ENCODE measurements at places on chromosomes 3 and 15. TPM values are rescaled to one million over a fixed set of nuclear protein-coding genes. Genes with fewer than 3 reads are reported as not detected.

- DNase-seq = no peak
- no peaks in the 10 kb centered on the region for H3K27me3 ChIP-seq
- H3K36me3 ChIP-seq = peaks cover 53% of the 10 kb centered on the region
- no peak overlapping the region for H3K27ac ChIP-seq
- H3K4me3 ChIP-seq = no peak overlapping the region
Measured at GRCh38 chr3:138653567-138653966, 45.0 kb downstream of the FAIM start.

DNA sequence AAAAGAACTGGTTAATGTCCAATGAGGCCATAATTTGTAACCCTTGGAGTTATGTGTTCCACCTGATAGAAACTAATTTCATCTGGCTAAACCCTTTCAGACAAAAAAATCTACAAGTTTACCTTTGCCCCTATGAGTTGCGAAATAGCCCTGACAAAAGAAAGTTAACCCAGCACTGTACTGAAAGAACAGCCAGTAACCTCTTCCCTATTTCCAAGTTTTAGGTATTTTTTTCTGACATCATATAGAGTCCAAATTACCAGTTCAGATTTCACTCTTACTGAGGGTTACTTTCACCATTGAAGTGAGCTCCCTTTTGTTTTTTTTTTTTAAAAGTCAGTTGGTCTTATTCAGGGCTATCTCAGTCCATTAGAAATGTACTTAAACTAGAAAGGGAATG is 42.8 kb upstream of the PTPRG start:
- peaks cover 1% of the 10 kb centered on the region for H3K36me3 ChIP-seq
- H3K27ac ChIP-seq = no peak overlapping the region
- no peak overlapping the region for H3K4me3 ChIP-seq

GRCh38 chr3:142680710-142681109 is 43.1 kb upstream of the TRPC1 start:
- no peak overlapping the region for H3K4me3 ChIP-seq
- no peak overlapping the region for H3K27ac ChIP-seq
- no peaks in the 10 kb centered on the region for H3K36me3 ChIP-seq
- H3K27me3 ChIP-seq = no peaks in the 10 kb centered on the region
- H3K4me1 ChIP-seq = no peaks in the 10 kb centered on the region

The ROBO2 gene
- total RNA-seq = not detected

The WDR5B gene
- 2.5 TPM for total RNA-seq

The MINAR1 gene
- 0.33 TPM for total RNA-seq
